ENCODE measurements at places on chromosomes 2 and 18.
A peak's percentile ranks its signal among the peaks of the same experiment; 100 is the strongest.

DNA sequence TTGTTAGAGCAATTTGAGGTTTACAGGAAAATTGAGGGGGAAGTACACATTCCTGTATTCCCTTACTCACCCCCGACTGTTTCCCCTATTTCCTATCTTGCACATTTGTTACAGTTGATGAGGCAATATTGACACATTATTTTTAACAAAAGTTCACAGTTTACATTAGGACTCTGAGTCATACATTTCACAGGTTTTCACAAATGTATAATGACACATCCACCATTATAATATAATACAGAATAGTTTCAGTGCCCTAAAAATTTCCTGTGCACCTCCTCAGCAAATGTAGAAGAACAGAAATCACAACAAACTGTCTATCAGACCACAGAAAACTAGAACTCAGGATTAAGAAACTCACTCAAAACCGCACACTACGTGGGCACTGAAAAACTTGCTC, 160.6 kb upstream of the RMP24 start:
- DNase-seq = no peak
- no peak overlapping the region for H3K4me3 ChIP-seq
- H3K27ac ChIP-seq = no peak overlapping the region

- no peak for DNase-seq
- H3K4me1 ChIP-seq = no peaks in the 10 kb centered on the region
- H3K27ac ChIP-seq = no peak overlapping the region
Measured at GRCh38 chr2:50126845-50127244, 905.1 kb downstream of the NRXN1 start.

DNA sequence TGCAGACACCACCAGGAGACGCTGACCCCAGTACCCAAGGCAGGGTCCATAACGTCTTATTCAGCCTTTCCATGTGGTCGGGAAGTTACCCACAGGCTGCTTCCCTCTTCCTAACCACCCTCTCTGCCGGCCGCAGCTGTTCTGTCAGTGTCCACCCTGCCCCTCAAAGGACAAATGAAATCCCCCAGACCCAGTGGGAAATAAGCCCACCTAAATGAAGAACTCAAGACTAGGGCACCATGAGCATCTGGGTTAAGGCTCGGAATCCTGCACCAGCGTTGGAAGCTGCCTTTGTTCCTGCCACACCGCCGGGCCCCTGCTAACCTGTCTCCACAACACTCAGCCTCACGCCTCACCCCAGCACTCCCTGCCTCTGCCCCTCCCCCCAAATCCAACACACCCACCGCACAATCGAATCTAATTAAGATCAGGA, 21.7 kb downstream of the BCL11A start:
- H3K27me3 ChIP-seq = no peaks in the 10 kb centered on the region
- DNase-seq = no peak
- H3K4me1 ChIP-seq = peaks cover 100% of the 10 kb centered on the region
- H3K4me3 ChIP-seq = no peak overlapping the region
- H3K36me3 ChIP-seq = peaks cover 50% of the 10 kb centered on the region

DNA sequence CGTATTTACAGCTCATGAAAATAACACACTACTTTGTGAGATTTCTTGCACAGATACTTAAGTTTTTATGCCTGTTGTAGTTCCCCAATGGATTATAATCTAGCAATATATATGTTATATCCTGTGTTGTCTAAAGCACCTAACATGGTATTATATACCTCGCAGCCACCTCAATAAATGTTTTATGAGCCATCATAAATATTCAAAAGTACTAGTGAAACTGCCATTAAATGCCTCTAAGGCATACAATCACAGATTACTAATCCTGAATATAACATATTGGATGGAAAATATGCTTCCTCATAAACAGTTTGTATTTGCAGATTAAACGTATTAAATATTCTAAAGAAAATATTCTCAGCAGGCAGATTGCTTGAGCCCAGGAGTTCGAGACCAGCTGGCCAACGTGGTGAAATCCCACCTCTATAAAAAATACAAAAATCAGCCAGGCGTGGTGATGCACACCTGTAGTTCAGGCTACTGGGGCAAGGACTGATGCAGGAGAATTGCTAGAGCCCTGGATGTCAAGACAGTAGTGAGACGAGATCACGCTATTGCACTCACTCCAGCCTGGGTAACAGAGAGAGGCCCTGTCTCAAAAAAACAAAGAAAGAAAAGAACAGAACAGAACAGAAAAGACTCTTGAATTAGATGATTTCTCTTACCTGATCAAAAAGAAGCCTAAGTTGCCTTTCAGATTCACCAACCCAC, 64.1 kb downstream of the ATAD2B start:
- peaks cover 7% of the 10 kb centered on the region for H3K4me1 ChIP-seq
- no peaks in the 10 kb centered on the region for H3K27me3 ChIP-seq
- peaks cover 15% of the 10 kb centered on the region for H3K36me3 ChIP-seq
- no peak overlapping the region for H3K4me3 ChIP-seq

DNA sequence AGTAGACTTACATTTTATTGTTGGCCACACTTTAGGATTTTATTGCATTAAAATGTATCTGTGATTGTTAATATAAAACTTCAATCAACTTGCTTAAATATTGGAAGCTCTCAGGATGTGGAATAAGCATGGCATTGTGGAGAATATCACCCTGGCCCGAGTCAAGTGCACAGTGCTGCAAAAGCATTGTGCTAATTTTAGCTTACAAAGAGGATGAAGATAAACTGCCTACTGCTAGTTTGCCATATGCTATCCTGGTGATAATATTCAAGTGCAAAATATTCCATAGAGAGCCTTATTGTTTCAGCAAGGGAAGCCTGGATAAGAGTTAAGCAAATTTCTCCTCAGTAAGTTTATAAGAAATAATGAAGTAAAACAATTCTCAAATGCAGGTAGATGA, 54.5 kb downstream of the MEIS1 start:
- no peak overlapping the region for H3K4me3 ChIP-seq
- DNase-seq = no peak
- no peaks in the 10 kb centered on the region for H3K36me3 ChIP-seq
- no peaks in the 10 kb centered on the region for H3K27me3 ChIP-seq

GRCh38 chr18:356778-357177, 88.9 kb upstream of the THOC1 start:
- no peak for DNase-seq
- H3K36me3 ChIP-seq = no peaks in the 10 kb centered on the region
- H3K27me3 ChIP-seq = no peaks in the 10 kb centered on the region

DNA sequence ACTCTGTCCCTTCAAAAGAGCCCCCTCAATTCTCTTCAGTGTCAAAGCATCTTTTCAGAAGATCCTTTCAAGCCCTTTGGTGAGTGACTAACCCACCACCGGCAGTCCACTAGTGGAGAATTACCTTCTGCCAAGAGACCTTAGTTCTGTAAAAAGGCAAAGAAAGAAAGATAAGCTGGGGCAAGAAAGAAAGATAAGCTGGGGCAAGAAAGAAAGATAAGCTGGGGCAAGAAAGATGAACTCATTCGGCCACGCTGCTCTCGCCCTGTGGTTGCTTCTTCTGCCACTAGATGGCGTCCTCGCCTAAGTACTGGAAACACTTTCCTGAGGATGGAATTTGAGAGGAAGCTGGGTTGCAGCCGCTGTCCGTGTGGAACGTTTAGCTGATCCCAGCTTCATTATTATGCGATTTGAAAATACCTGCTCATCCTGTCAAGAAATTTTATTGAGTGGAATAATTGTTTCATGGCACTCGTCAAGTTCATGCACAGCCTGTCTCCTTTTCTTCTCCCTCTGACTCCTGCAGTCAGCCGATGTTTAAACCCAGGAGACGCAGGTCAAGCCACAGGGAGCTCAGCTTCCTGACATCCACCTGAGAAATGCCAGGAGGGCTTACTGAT, 17.3 kb upstream of the ANXA4 start:
- H3K27ac ChIP-seq = no peak overlapping the region
- peak overlapping the region; percentile 49 for H3K4me3 ChIP-seq
- peaks cover 7% of the 10 kb centered on the region for H3K4me1 ChIP-seq
- peak; percentile 93 for DNase-seq

DNA sequence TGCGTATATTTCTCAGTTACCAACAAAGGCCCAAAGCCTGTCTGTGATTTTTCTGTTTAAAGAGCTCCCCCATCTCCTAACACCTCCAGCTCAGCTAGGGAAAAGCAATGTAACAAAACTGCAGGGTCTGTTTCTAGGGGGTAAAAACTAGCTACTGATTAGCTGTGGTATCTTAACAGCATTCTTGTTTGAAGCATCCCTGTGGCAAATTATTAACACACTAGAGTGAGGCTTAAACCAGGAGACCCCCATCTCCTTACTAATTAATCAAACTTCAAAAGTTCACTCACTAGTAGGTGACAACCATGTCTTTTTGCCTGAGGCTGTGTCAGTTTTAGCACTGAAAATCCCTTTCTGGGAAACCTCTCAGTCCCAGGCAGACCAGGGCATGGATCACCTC, 186.2 kb upstream of the PARD3B start:
- H3K27ac ChIP-seq = no peak overlapping the region
- DNase-seq = no peak
- no peaks in the 10 kb centered on the region for H3K36me3 ChIP-seq
- no peaks in the 10 kb centered on the region for H3K4me1 ChIP-seq
- no peak overlapping the region for H3K4me3 ChIP-seq
- no peaks in the 10 kb centered on the region for H3K27me3 ChIP-seq
